Urothelium cell line (cell line): ENCODE measurements at places on chromosomes 16 and 17.

DNA sequence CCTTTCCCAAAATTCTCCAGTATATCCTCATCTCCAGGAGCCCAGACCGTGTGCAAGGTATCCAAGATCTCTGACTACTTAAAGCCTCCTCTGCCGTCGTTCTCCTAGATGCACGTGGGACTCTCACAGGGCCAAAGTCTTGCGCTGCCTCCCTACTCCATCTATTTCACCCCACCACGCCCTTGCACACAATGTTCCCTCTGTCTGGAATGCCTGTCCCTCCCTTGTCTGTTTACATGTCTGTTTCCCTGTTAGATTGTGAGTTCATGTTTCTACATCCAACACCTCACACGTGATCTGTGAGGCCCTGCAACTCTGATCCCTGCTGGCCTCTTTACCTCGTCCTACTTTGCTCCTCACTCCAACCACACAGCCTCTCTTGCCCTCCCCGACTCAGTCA, 4.9 kb upstream of the FZD2 start:
- DNase-seq: no peak

GRCh38 chr17:58531122-58531521, 16.7 kb upstream of the MTMR4 start:
- no peak for DNase-seq

- no peak for DNase-seq
Observed at GRCh38 chr16:87056551-87056950, 260.6 kb downstream of the C16orf95 start.

DNA sequence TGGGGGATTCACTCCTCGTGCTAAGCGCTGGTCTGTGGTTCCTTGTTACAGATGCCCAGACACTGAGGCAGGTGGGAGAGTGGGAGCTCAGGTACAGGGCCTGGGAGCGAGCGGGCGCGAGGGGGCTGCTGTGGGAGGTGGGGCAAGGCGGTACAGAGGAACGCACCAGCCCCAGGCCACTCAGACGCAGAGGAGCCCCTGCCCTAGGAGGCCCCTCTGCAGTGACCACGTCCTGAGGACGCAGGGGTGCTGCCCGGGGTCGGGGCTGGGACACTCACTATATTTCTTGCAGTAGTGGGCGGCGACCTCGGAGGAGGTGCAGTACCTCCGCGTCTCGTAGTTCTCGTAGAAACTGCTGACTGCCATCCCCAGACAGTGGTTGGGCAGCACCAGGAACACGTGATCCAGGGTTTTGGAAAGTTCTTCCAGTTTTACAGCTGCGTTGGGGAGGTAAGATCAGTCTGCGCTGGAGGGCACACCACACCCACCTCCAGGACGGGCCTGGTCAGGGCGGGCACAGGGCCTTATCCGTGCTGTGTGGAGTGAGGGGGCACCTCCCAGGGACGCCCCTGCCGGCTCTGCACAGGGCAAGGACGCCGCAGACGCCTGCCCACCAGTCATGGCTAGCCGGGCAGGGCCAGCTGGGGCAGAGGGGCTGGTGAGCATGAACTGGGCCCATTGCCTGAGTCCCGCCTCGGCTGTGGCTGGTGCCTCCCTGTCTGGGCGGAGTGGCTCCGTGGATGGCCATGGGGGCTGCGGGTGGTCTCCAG, 16.3 kb upstream of the RNPS1 start:
- no peak for DNase-seq

DNA sequence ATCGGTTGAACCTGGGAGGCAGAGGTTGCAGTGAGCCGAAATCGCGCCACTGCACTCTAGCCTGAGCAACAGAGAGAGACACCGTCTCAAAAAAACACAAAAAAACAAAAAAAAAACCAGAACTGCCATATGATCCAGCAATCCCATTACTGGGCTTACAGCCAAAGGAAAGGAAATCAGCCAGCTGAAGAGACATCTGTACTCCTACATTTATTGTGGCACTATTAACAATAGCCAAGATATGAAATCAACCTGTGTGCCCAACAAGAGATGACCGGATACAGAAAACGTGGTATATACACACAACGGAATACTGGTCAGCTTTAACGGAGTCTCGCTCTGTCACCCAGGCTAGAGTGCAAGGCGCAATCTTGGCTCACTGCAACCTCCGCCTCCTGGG, 14.6 kb downstream of the FANCA start:
- DNase-seq: no peak

- no peak for DNase-seq
Observed at GRCh38 chr16:5031601-5032000, 2.1 kb downstream of the NAGPA start.

- DNase-seq: no peak
Observed at GRCh38 chr16:30767767-30768465, 5.8 kb downstream of the RNF40 start.

GRCh38 chr17:48231995-48232959, 124.7 kb downstream of the SNX11 start:
- DNase-seq: no peak

DNA sequence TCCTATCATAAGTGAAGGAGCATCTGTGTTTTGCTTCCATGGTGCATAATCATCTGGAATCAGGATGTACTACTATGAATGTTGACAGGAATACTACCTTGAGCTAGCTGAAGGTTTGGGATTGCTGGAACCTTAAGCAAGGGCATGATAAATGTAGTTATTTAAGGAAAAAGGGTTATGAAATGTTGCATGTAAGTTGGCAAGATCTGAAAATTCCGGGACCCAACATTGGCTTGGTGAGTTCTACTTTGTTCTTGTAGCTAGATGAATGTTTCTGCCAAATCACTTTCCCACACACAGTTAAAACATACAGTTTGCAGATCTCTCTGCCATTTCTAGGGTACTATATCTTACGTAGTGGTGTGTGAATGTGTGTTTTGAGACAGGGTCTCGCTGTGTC, 13.6 kb downstream of the RHOT1 start:
- DNase-seq: no peak

GRCh38 chr17:58918884-58919283, 163.2 kb downstream of the PPM1E start:
- DNase-seq: no peak

DNA sequence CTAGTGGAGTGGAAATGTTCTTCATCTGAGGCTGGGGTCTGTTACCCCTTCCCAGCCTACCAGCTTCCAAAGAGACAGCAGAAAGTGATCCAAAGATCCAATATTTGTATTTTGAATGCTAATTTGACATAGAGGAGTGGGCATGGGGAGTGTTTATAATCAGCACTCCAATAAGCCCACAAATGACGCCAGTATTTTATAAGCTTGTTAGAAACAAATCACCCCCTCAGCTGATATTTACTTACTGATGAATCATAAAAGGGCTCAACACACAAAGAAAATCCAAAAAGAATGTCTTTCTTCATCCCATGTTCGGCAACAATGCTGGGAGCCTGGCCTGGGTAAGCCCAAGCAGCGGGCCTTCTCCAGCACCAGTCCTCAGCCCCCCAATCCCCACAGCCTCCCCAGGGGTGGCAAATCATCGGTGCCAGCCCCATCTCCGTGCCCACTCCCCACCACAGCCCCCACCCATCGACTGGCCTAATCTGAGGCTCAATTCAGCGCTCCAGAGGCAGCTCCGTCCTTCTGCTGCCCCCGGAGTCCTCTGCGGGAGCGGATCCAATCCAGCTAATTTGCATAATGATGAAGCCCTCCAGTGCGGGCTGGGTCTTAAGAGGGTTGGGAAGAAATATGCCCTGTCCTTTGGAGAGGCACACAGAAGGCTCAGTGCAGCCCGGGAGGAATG, 169.5 kb downstream of the C16orf78 start:
- DNase-seq: no peak

GRCh38 chr16:4245077-4245791, 3.4 kb upstream of the SRL start:
- no peak for DNase-seq

DNA sequence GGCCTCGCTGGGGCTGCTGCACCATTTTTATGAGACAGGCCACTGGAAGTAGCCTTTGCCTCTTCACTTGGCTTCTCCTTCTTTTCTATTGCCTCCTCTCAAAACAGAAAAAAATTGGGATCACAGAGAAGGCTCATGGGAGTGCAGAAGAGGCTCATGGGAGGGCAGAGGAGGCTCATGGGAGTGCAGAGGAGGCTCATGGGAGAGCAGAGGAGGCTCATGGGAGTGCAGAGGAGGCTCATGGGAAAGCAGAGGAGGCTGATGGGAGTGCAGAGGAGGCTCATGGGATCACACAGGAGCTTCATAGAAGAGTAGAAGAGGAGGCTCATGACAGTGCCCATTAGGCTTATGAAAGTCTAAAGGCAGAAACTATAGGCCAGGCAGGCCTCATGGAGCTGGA, 211.2 kb downstream of the IRF8 start:
- DNase-seq: no peak

DNA sequence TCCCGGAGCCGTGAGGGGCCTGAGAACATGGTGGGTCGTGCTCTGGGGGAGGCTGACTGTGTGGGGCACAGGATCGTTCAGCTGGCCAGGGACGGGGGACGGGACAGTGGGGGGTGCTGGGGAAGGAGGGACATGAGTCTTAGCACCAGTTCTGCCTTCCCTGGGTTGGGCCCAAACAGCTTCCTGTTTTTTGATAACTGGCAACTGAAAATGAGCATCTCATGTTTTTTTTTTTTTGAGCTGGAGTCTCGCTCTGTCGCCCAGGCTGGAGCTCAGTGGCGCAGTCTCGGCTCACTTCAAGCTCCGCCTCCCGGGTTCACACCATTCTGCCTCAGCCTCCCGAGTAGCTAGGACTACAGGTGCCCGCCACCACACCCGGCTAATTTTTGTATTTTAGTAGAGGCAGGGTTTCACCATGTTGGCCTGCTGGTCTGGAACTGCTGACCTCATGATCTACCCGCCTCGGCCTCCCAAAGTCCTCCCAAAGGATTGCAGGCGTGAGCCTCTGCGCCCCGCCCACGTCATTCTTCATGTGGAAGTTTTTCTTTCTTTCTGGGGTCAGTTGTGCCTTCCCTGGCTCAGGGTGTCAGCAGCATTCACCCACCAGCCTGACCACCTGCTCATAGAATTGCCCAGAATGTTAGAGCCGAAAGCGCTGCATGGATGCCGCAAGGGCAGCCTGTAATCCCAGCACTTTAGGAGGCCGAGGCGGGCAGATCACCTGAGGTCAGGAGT, 6.4 kb downstream of the ASPSCR1 start:
- no peak for DNase-seq

GRCh38 chr16:88940862-88941817, 35.9 kb downstream of the CBFA2T3 start:
- DNase-seq: no peak

DNA sequence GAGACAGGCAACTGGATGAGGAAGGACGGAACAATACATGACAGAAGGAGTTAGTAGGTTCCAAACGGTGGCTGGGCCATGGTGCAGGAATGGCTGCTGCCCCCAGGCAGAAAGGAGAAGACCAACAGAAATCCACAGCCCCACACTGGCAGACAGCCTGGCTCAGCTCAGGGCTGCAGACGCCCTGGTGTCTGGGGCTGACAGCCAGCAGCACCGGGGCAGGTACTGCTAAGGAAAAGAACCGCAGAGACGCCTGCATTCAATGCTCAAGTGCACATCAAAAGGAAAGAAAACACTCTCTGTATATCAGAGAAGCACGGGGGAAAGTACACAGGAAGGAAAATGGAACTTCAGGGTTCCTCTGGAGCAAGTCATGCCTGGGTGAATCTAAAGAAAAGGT, 53.4 kb downstream of the GAS7 start:
- DNase-seq: no peak

GRCh38 chr17:9402590-9403199, 172.9 kb downstream of the STX8 start:
- DNase-seq: no peak

DNA sequence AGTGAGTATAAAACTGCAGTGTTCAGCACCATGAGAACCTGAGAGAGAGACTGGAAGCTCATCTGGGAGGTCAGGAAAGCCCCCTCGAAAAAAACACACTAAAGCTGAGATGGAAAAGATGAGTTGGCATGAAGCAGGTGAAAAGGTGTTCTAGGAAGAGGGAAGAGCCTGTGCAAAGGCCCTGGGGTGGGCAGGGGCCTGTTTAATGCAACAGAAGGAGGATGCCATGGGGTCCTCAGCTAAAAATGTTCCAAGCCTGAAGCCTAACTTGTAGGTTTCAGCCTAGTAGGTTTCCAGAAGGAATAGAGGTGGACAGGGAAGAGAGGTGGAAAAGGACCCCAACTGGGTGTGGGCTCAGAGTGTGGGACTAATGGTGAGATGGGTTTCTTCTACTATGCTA, 242.3 kb upstream of the ZFHX3 start:
- no peak for DNase-seq

DNA sequence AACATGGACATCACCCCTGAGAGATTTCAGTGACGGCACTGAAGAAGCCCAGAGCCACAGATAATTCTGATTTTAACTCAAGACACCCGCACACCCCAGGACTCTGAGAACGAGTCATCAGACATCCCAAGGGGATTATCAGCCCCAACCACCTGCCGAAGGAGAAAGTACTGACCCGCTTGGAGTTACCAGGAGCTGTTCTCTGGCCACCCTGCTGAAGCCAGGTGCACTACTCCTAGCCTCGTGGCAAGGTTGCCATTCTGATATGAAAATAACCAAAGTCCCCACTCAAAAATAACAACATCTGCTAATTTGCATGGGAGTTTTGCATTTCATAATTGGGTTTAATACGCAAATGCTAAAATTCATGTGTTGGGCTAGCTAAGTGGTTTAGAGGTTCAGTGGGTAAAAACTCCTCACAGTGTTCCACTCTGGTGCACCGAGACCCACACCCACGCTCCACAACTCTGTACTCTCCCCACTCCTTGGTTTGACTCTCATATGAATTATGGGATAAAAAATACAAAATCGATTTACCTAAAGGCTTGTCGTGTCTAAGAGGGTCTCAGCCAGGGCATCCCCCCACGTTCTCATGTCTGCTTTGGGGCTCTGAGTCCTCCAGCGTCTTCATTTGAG, 143.0 kb upstream of the NOL11 start:
- DNase-seq: no peak

- peak; percentile 37 for DNase-seq
Observed at GRCh38 chr16:31010585-31011325, at the start of gene STX1B. STX1B (minus strand) TSS chr16:31010638; CDS start chr16:31010396, 242 bp downstream.

DNA sequence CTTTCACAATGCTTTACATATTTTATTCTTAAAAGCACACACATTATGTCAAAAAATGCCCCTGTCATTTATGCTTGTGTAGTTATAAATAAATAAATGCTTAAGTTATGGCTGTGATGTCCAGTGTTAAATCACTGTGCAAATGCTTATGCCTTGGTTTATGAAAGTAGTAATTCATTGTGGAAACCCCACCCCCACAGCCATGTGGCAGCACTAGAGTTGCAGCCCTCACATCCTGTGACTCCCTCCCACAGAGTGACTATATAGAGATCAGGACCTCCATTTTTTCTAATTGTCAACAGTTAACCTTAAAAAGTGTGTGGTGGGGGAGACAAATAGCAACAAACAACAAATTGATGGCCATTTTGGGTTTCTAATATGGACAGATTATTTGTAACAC, 2.4 kb downstream of the SKAP1 start:
- DNase-seq: no peak

GRCh38 chr16:30724641-30725417, 23.4 kb upstream of the PHKG2 start:
- DNase-seq: no peak

GRCh38 chr17:63440127-63440769, 5.9 kb downstream of the CYB561 start:
- DNase-seq: no peak

- DNase-seq: peak; percentile 74
Observed at GRCh38 chr16:66357523-66357928, 9.0 kb upstream of the CDH5 start.

GRCh38 chr16:2513405-2514332, at the start of gene ATP6V0C:
ATP6V0C (plus strand) TSS chr16:2513952; CDS start chr16:2514104, 152 bp downstream.
- DNase-seq: peak; percentile 94
